ENCODE measurements at places on chromosomes 6 and 20. TPM values are rescaled to one million over a fixed set of nuclear protein-coding genes. Genes with fewer than 3 reads are reported as not detected.

Gene TMEM244
- total RNA-seq: not detected

Gene GNRH2
- total RNA-seq: not detected

Gene MCHR2
- not detected for total RNA-seq

Gene STK38
- total RNA-seq: 37.6 TPM

Gene EEF1A2
- total RNA-seq: 0.81 TPM

Gene TRDN
- not detected for total RNA-seq

Gene PRSS16
- total RNA-seq: 0.62 TPM

Gene IRF4
- 24.7 TPM for total RNA-seq

Data from CD8-positive, alpha-beta T cell (primary cell).